ENCODE measurements at places on chromosomes 12 and 14.

DNA sequence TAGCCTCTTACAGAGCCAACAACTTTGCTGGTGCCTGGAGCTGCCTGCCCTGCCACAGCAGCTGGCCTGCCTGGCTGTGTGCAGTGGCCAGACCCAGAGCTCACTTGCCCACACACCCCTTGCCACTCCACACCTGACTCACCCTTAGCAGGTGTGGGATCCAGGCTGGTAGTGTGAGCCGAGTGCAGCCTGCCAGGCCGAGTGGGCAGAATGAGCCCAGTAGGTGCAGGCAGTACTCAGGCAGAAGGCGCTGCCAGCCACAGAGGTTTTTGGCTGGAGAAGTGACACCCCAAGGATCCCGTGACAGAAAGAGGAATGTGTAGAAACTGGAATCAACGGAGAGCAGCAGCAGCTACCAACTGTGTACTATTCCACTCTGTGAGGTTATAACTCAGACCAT, 29.8 kb upstream of the PYGL start:
- no peak overlapping the region for H3K27ac ChIP-seq
- no peaks in the 10 kb centered on the region for H3K4me1 ChIP-seq
- no peak for DNase-seq
- peaks cover 11% of the 10 kb centered on the region for H3K27me3 ChIP-seq
- H3K36me3 ChIP-seq: no peaks in the 10 kb centered on the region
- no peak overlapping the region for H3K4me3 ChIP-seq

DNA sequence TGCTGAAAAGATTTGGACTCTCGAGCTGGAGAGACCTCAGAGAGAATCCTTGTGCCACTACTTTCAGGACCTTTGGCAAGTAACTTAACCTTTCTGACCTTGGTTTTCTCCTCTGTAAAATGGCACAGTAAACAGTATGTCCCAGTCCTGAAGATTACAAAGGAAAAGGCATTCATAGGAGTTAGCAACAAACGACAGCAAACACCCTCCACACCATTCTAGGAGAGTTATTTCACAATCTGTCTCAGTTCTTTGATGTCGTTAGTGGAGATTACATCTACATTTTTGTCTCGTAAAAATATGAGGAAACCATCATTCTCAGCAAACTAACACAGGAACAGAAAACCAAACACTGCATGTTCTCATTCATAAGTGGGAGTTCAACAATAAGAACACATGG, 205.7 kb downstream of the ITPR2 start:
- peak; percentile 40 for DNase-seq
- no peaks in the 10 kb centered on the region for H3K36me3 ChIP-seq
- no peak overlapping the region for H3K27ac ChIP-seq
- H3K4me3 ChIP-seq: no peak overlapping the region

DNA sequence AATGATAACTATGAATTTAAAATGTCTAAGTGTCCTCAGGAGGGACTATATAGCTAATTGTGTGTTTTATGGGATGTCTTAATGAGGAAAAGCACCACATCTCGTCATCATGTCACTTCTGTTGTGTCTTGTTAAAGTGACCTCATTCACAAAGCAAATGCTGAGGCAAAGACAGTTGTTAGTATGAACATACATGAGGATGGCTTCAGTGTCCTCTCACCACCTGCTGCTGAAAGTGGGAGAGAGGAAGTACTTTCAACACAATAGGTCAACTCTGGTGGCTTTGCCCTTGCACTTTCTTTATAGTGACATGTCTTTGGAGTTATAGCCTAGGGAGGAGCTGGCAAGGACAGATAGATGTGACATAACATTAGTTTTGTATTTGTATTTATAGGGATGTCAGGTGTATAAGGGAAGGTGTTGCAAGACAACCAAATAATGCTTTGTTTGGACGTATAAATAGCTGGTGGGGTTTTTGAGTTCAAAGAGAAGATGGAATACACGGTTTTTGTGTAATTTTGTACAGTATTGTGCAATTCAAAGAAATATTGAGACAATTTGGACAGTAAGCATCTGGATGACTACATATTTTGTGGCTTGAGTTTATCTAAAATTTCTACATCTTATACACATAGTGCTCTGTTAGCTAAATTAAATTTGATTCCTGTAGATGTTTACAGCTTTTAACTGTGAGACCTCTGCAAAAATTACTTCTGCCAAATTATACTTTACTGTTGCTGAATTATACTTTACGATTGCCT, 131.7 kb upstream of the ATP2B1 start:
- H3K27ac ChIP-seq: no peak overlapping the region
- no peaks in the 10 kb centered on the region for H3K27me3 ChIP-seq
- H3K36me3 ChIP-seq: no peaks in the 10 kb centered on the region
- no peak for DNase-seq
- no peak overlapping the region for H3K4me3 ChIP-seq

DNA sequence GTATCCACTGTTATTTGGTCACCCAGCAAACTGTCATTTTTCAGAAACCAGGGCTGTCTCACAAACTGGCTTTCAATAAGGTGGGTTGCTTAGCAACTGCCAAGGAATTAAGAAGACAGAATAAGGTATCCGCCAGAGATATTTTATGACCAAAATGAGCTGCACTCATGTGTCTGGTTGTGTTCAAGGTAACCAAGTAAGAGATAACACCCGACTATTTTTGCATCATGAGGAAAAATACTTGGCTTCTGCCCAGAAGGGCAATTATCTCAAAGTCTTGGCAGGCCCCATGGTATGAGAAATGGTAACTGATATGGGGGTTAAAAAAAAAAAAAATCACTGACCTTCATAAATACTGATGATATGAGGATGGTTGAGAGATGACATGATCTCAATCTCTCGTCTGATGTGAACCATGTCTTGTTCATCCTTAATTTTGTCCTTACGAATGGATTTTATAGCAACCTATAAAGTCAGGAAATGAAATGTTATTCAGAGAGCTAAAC, 32.6 kb downstream of the NUAK1 start:
- no peak overlapping the region for H3K4me3 ChIP-seq
- no peak overlapping the region for H3K27ac ChIP-seq
- DNase-seq: no peak
- peaks cover 33% of the 10 kb centered on the region for H3K4me1 ChIP-seq
- no peaks in the 10 kb centered on the region for H3K27me3 ChIP-seq

GRCh38 chr14:25044106-25044698, 5.7 kb downstream of the STXBP6 start:
- no peak for DNase-seq
- H3K36me3 ChIP-seq: no peaks in the 10 kb centered on the region
- no peak overlapping the region for H3K4me3 ChIP-seq
- H3K27ac ChIP-seq: no peak overlapping the region
- H3K27me3 ChIP-seq: peaks cover 20% of the 10 kb centered on the region

DNA sequence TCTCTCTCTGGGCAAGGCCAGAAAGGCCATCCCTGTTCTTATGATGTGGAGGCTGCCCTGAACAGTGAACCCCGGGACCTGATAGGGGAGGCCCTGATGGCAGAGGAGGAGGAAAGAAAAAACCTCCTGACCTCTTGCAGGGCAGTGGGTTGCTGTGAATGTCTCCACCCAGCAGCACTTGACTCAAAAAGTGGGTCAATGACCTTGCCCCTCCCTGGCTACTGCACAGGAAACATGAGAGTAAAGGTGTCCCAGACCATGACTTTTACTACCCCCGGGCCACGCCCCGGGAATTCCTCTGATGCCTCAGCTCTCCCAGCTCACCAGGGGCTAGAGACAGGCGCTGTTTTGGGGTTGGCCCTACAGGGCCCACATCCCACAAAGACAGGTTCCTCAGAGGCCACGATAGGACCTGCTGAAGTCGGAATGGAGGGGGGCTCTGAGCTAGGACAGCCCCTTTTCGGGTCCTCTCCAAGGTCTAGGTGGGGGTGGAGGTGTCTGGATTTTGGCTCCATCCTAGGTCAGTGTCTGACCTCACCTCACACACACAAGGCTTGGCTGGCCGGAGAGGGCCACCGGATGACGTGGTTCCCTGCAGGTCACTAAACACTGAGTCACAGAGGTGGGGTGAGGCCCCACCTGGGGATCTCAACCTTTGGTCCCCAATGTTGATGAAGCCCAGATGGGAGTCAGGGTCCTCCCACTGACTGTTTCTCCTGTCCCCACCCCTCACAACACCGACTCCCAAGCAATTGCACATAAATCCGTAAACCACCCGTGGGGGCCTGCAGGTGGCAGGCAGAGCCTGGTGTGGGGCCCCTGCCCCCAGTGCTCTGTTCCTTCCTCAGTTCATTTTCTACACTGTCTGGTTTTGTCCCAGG, 1.6 kb downstream of the RHOF start:
- peak; percentile 96 for DNase-seq
- peaks cover 13% of the 10 kb centered on the region for H3K36me3 ChIP-seq
- H3K27ac ChIP-seq: peak overlapping the region; percentile 96
- H3K4me3 ChIP-seq: peak overlapping the region; percentile 84
- no peaks in the 10 kb centered on the region for H3K27me3 ChIP-seq
- H3K4me1 ChIP-seq: peaks cover 76% of the 10 kb centered on the region

- H3K4me1 ChIP-seq: peaks cover 27% of the 10 kb centered on the region
- no peak overlapping the region for H3K27ac ChIP-seq
- H3K27me3 ChIP-seq: no peaks in the 10 kb centered on the region
- no peak overlapping the region for H3K4me3 ChIP-seq
- H3K36me3 ChIP-seq: no peaks in the 10 kb centered on the region
Observed at GRCh38 chr14:69615121-69615495, 3.7 kb downstream of the SUSD6 start.

DNA sequence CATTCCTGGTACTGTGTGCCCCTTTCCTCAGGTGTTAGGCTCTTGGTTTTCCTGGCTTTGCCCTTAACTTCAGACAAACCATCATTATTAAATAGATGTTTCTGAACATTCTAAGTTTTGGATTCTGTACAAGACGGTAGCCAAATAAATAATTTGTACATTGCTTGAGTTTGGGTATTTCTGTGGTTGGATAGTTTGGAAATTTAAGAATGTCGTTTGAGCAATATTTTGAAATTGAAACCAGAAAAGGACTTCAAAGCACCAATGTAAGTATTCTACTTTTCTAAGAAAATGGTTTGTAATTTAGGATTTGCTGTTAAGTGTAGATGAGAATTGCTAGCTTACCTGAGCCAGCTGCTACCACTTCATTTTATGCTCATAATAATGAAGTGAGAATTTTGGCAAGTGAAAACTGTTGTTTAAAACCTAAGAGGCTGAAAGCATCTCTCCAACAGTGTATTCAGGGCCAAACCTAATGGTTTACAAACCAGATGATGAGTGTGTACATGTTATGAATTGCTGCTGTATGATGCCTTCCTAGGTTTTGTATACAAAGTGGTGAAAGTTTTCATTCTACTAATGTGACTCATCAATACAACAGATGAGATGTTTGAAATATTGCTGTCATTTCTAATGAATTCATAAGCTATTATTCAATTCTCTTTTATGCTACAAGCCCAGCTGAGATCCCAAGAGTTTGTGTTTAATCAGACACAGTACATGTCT, 181.5 kb upstream of the PRKD1 start:
- 0 out of 2 replicates have a peak, but pooled peaks cover 3% of the 10 kb centered on the region for H3K27me3 ChIP-seq
- H3K27ac ChIP-seq: no peak overlapping the region
- no peak overlapping the region for H3K4me3 ChIP-seq
- DNase-seq: no peak
- no peaks in the 10 kb centered on the region for H3K36me3 ChIP-seq

- no peaks in the 10 kb centered on the region for H3K36me3 ChIP-seq
- no peak overlapping the region for H3K27ac ChIP-seq
- H3K4me3 ChIP-seq: no peak overlapping the region
- peak; percentile 77 for DNase-seq
- H3K27me3 ChIP-seq: no peaks in the 10 kb centered on the region
Observed at GRCh38 chr12:92337128-92337527, 191.5 kb upstream of the BTG1 start.

GRCh38 chr14:93493054-93493453, 62.3 kb downstream of the UNC79 start:
- no peaks in the 10 kb centered on the region for H3K27me3 ChIP-seq
- no peak overlapping the region for H3K4me3 ChIP-seq
- H3K36me3 ChIP-seq: no peaks in the 10 kb centered on the region
- H3K4me1 ChIP-seq: no peaks in the 10 kb centered on the region
- DNase-seq: no peak

- H3K27me3 ChIP-seq: no peaks in the 10 kb centered on the region
- no peak overlapping the region for H3K4me3 ChIP-seq
- no peaks in the 10 kb centered on the region for H3K36me3 ChIP-seq
- no peaks in the 10 kb centered on the region for H3K4me1 ChIP-seq
- no peak overlapping the region for H3K27ac ChIP-seq
Observed at GRCh38 chr14:57375156-57375555, 15.2 kb upstream of the NAA30 start.

- H3K27ac ChIP-seq: peak overlapping the region; percentile 75
- no peaks in the 10 kb centered on the region for H3K27me3 ChIP-seq
- peaks cover 26% of the 10 kb centered on the region for H3K4me1 ChIP-seq
- H3K4me3 ChIP-seq: no peak overlapping the region
- H3K36me3 ChIP-seq: peaks cover 37% of the 10 kb centered on the region
Observed at GRCh38 chr14:92154283-92154942, 32.6 kb downstream of the CPSF2 start.

GRCh38 chr12:71007781-71008404, 87.4 kb upstream of the PTPRR start:
- no peak for DNase-seq
- H3K27me3 ChIP-seq: no peaks in the 10 kb centered on the region
- no peak overlapping the region for H3K4me3 ChIP-seq
- H3K4me1 ChIP-seq: peaks cover 11% of the 10 kb centered on the region

- peaks cover 24% of the 10 kb centered on the region for H3K4me1 ChIP-seq
- no peaks in the 10 kb centered on the region for H3K36me3 ChIP-seq
- peak; percentile 49 for DNase-seq
Observed at GRCh38 chr14:27242874-27243273, 645.0 kb upstream of the NOVA1 start.

GRCh38 chr14:34012978-34013720, 62.3 kb upstream of the EGLN3 start:
- peaks cover 43% of the 10 kb centered on the region for H3K27me3 ChIP-seq
- no peaks in the 10 kb centered on the region for H3K36me3 ChIP-seq
- H3K4me1 ChIP-seq: no peaks in the 10 kb centered on the region
- no peak overlapping the region for H3K27ac ChIP-seq
- no peak overlapping the region for H3K4me3 ChIP-seq

- H3K4me1 ChIP-seq: peaks cover 20% of the 10 kb centered on the region
- peak overlapping the region; percentile 93 for H3K27ac ChIP-seq
- no peaks in the 10 kb centered on the region for H3K36me3 ChIP-seq
- no peaks in the 10 kb centered on the region for H3K27me3 ChIP-seq
Observed at GRCh38 chr14:103372552-103373304, 12.5 kb upstream of the MARK3 start.

- DNase-seq: no peak
- H3K27ac ChIP-seq: no peak overlapping the region
- no peaks in the 10 kb centered on the region for H3K27me3 ChIP-seq
- H3K4me3 ChIP-seq: no peak overlapping the region
Observed at GRCh38 chr12:49223590-49224369, 34.9 kb upstream of the TUBA1A start.

DNA sequence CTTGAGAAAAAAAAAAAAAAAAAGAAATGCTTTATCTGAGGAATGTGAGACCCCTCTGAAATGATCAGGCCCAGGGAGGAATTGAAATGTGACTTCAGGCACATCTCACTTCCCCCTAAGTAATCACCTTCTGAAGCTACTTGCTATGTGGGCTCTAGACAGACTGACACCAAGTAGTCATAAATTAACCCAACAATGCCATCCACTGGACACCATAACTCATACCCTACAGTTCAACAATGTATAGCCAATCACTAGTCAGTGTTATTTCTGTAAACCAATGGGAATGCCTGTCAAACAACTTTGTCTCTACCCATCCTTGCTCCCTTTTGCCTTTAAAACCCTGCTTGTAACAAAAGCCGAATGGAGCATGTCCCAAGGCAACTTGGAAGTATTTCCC, 182.7 kb upstream of the TMPO start:
- no peaks in the 10 kb centered on the region for H3K36me3 ChIP-seq
- no peaks in the 10 kb centered on the region for H3K4me1 ChIP-seq
- no peak overlapping the region for H3K4me3 ChIP-seq
- H3K27ac ChIP-seq: no peak overlapping the region
- DNase-seq: no peak
- H3K27me3 ChIP-seq: peaks cover 56% of the 10 kb centered on the region
